ENCODE measurements at places on chromosomes 12 and 14.

GRCh38 chr12:13027032-13027431 is 17.1 kb upstream of the FAM234B start:
- no peak for DNase-seq

DNA sequence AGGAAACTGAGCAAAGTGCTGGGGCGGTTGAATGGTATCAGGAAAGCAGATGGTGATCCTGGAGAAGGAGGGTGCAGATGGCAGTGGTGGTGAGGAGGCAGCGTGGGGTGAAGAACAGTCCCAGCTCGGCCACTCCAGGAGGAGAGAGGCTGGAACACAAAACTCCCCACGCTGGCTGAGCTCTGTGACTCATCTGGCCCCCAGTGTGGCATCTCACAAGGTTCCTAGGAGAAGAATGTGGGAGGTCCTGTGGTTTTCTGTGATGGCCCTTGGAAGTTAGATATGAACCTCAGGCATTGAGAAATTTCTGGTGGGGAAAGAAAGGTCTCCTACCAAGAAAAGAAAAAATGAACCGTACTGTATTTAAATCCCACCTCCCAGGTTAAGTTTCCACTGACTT is 8.0 kb upstream of the NRXN3 start:
- no peak for DNase-seq

- no peak for DNase-seq
These were observed 67.9 kb upstream of the USP15 start for GRCh38 chr12:62192180-62192902.

- no peak for DNase-seq
These were observed 3.4 kb upstream of the C3AR1 start for GRCh38 chr12:8069582-8069981.

- no peak for DNase-seq
These were observed 40.9 kb downstream of the CCDC85C start for GRCh38 chr14:99562856-99563748.

DNA sequence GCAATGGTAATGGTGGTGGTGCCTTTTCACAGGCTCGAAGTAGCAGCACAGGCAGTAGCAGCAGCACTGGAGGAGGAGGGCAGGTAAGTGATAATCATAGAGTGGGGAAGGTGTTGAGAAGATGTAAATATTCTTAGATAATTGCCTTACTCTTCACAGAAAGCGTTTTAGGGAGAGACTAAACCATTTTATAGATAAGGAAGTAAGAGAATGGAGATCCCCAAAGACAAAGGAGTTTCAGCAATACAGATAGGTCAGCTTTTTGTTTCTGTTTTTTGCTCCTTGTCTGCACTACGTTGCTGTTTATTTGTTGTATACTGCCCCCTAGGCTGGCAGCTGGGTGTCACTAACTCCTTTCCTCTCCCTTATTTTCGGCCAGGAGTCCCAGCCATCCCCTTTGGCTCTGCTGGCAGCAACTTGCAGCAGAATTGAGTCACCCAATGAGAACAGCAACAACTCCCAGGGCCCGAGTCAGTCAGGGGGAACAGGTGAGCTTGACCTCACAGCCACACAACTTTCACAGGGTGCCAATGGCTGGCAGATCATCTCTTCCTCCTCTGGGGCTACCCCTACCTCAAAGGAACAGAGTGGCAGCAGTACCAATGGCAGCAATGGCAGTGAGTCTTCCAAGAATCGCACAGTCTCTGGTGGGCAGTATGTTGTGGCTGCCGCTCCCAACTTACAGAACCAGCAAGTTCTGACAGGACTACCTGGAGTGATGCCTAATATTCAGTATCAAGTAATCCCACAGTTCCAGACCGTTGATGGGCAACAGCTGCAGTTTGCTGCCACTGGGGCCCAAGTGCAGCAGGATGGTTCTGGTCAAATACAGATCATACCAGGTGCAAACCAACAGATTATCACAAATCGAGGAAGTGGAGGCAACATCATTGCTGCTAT is 2.0 kb downstream of the SP1 start:
- DNase-seq, result no peak

DNA sequence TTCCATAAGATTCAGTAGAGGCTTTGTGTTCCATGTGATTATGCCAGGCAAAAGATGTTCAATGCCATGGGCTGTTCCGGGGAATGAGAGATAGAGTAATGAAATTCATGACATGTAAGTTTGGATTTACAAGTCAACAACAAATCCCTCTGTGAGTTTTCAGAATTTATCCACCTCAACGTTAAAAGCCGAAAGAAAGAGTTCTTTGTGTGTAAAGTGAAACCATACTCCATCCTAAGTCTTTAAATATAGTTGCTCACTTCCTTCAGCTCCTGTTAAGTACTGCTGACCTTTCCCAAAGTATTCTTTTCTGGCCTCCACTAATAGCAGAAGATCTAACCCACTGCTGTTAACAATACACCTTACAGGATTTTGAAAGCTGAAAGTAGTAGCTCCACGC is 190.0 kb downstream of the TMX1 start:
- no peak for DNase-seq

DNA sequence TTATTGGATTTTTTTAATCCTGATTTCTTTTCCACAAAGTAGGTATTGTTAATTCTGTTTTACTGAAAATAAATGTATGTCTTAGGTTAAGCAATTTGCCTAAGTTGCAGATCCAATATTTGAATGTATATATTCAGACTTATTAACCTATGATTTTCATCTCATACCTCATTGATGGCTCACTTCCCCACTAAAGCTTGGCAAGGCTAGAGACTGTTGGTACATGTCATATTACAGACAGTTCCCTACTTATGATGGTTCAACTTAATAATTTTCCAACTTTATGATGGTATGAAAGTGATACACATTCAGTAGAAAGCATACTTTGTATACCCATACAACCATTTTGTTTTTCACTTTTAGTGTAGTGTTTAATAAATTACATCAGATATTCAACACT is 33.2 kb upstream of the KCNH3 start:
- no peak for DNase-seq

Data from stimulated activated CD8-positive, alpha-beta memory T cell treated with anti-CD3 and anti-CD28 coated beads, Interleukin-7, amount 100 ng/mL, for 1 hour (primary cell).